Activated gamma-delta T cell (primary cell): ENCODE measurements at places on chromosomes 2 and 18.

DNA sequence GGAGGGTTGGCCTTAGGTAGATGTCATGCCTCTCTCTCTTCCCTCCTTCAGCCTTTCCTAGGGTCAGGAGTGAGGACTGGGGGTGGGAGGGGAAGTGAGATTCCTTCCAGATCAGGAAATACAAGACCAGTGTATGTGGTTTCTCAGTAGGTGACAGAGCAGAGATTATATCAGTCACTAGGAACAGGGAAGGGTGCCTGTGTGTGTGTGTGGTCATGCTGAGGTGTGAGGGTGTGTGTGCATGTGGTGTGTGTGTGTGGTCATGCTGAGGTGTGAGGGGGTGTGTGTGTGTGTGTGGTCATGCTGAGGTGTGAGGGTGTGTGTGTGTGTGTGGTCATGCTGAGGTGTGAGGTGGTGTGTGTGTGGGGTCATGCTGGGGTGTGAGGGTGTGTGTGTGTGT is 259.8 kb downstream of the LOXHD1 start:
- no peak for DNase-seq

- DNase-seq = no peak
These were observed 242.9 kb downstream of the ARL6IP6 start for GRCh38 chr2:152961351-152961750.

GRCh38 chr18:3970929-3971328 is 484.2 kb downstream of the DLGAP1 start:
- DNase-seq = no peak

DNA sequence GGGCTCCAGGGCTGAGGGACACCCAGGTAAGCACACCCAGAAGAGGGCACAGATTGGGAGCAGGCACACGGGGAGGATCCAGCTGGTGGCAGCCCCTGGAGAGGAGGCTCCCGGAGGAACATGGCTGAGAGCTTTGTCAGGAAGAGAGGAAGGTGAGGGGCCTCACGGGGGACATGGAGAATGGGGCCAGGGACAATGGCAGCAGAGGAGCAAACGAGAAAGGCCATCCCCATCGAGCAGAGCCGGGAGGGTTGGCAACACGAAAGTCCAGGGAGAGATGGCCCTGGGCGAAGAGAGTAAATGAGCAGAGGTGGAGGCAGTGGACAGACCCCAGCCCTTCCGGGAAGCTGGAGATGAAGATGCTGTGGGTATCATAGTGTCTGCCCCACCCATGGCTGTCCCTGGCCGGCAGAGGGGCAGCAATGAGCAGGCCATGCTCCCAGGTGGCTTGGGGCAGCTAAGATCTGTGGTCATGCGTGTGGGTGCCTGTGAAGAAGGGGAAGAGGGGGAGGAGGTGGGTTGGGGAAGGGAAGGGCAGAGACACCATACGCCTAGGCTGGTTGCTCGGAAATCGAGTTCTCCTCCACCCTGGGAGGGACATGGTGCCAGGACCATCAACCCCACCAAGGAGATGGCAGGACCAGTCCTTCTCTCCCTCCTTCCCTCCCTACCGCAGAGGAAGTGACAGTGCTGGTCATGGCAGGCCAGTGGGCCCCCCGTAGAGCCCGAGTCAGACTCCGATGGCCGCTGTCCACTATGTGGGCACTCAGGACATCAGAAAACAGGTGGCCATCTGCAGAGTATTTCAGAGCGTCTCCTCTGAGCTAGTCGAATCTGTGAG is 191.7 kb downstream of the NDUFA10 start:
- DNase-seq = no peak
